Left hindlimb (tissue), 1 donor: ENCODE measurements at places on chromosomes 13 and 19.

DNA sequence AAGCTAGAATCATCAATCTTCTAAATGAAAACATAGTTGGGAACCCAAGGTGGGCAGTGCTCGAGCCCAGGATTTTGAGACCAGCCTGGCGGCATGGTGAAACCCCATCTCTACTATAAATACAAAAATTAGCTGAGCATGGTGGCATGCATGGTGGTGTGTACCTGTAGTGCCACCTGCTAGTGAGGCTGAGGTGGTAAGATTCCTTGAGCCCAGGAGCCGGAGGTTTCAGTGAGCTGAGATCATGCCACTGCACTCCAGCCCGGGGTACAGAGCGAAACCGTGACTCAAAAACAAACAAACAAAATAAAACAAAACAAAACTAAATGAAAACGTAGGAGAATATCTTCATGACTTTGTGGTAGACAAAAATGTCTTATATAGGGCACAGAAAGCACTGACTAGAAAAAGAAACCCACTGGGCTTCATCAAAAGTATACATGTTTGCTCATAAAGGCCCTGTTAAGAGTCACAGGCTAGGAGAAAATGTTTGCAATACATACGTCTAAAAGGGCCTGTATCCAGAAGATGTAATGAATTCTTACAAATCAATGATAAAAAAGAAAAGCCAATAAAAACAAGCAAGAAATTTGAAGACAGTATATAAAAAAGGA lies 353.6 kb downstream of the FGF9 start:
- DNase-seq = no peak

GRCh38 chr13:29239653-29240525 lies 355.6 kb downstream of the SLC7A1 start:
- DNase-seq = no peak

DNA sequence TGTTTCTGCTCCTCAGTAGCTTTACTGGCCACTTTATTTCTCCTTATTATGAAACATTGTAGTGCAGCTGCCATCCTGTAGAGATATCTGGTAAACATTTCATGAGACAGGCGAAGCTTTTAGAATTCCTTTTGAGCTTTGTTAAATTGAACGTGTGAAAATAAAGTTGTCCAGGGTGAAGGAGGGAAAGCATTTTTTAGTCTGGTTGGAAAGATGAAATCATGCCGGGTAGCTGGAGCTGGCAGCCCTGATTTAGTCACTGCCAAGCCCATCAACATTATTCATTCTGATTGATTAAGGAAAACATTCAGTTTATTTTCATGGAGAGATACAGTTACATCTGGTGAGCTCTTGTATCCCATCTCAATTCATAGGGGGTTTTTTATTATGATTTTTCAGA lies 326.2 kb upstream of the GPC6 start:
- DNase-seq = no peak

- no peak for DNase-seq
Measured at GRCh38 chr19:31955884-31956283, 389.5 kb upstream of the ZNF507 start.

DNA sequence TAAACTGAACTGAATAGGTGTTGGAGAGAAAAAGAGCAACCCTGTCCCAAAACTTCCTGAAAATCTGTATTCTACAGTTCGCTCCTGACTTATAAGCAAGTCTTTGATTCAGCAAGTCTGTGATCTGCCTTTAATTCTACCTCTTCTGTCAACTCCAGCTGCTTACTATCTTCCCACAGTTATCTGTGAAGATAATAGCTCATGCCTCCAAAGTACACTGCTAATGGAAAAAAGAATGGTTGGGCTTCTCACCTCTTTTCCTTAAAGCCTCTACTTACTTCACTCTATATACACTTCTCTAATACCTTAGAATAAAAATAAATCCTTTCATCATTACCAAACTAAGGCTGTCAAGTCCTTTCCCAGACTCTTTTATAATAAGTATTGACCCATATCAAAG lies 391.5 kb upstream of the MIR17HG start:
- no peak for DNase-seq

DNA sequence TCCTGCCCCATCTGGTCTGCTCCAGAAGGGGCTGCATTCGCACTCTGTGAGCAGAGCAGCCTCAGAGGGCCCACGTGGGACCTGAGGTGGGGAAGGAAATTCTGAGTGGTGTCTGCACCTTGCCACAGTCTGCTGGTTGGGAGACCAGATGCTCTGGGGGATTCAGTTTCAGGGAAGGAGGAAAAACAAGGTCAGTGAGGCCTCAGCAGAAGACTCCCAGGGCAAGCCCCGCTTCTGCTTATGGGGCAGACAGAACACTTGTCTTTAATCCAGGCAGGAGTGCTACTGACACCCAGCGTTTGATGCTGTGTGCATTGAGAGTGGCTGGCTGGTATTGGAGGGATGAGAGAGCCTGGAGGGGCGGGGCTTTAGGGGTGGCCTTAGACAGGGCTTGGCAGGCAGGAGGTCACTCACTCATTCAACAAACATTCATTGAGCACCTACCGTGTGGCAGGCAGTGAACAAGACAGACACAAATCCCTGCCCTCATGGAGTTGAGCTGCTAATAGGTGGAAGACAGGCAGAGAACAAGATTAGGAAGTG lies 4.9 kb upstream of the CLEC17A start:
- DNase-seq = no peak

- no peak for DNase-seq
Measured at GRCh38 chr19:21101521-21102242, 19.7 kb downstream of the ZNF714 start.

GRCh38 chr19:1673645-1674292 lies 21.4 kb upstream of the TCF3 start:
- no peak for DNase-seq

GRCh38 chr19:2812414-2813234 lies 7.0 kb upstream of the ZNF554 start:
- no peak for DNase-seq

- no peak for DNase-seq
Measured at GRCh38 chr19:10748927-10749434, 31.1 kb downstream of the DNM2 start.

- peak; percentile 78 for DNase-seq
Measured at GRCh38 chr19:511101-511851, 4.0 kb downstream of the TPGS1 start.

- DNase-seq = no peak
Measured at GRCh38 chr13:101150998-101151397, 265.3 kb downstream of the NALCN start.

DNA sequence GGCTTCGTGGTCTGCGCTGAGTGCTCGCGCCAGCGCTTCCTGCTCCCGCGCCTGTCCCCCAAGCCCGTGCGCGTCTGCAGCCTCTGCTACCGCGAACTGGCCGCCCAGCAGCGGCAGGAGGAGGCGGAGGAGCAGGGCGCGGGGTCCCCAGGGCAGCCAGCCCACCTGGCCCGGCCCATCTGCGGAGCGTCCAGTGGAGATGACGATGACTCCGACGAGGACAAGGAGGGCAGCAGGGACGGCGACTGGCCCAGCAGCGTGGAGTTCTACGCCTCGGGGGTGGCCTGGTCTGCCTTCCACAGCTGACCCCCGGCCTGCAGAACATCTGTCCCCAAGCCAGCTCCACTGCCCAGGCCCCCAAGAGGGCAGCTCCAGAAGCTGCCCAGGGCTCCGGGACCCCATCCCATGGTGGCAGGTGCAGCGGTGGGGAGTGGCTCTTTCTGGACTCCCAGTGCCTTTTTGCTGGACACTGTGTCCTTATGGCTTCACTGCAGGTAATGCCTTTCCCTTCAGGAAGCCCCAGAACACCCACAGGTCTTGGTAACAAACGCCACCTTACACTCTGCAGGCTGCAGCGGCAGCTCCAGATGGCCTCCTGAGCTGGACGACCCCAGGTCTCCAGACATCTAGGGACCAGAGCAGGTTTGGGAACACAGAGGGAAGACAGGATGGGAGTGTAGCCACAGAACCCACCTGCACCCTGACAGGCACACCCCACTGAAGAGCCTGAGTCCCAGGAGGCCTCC lies 9.3 kb downstream of the PLEKHF1 start:
- DNase-seq = no peak

DNA sequence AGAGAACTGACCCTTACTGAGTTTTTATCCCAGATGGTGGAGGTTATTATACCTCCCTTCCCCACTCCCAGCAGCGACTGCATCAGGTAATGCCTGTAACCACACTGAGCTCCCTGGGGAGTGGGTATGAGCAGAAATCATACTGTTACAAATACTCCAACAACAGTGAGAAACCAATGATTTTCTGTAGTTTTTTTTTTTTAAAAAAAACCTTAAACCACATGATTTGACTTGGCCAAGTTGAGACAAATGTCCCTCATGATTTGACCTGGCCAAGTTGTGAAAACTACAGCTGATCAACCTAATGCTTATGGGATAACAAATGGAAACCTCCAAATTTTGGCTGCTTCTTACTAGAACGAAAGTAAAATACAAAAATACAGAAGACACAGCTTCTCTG lies 33.1 kb upstream of the SERP2 start:
- DNase-seq = no peak

GRCh38 chr13:66508153-66508909 lies 721.8 kb downstream of the PCDH9 start:
- no peak for DNase-seq

DNA sequence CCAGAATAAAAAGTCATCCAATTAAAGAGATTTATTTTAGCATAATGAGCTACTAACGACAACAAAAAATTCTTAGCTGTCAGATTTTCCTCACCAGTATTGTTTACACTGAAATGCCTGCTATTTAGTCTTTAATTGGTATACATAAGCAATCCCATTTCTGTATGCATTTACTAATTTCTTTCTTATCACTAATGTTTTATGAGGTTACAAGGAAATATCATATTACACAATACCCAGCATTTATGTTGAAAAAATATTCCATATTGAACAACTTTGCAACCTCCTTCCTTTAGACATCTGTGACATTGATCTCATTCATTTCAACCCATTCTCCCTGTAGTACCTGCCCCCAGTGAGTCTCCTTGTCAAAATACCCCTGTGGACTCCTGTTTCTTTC lies 135.4 kb downstream of the SLITRK6 start:
- no peak for DNase-seq

GRCh38 chr13:77544758-77545338 lies 9.3 kb downstream of the SCEL start:
- no peak for DNase-seq

- no peak for DNase-seq
Measured at GRCh38 chr13:26831336-26831908, 70.8 kb upstream of the GPR12 start.

- no peak for DNase-seq
Measured at GRCh38 chr19:47109541-47110375, 3.8 kb downstream of the ZC3H4 start.

DNA sequence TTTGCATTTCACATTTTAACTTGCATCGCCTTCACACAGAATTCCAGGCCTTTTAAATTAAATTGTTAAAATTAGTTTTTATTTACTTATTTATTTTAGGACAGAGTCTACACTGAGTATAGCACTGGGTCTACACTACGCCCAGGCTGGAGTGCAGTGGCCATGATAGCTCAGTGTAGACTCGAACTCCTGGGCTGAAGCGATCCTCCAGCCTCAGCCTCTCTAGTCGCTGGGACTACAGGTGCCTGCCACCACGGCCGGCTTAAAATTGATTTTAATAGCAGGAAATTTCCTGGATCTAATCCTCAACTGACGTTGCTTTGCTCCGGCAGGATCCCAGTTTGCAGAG lies 301 bp upstream of the ZNF610 start:
- no peak for DNase-seq

- DNase-seq = peak; percentile 74
Measured at GRCh38 chr19:5987077-5987818, 9.3 kb upstream of the RANBP3 start.

GRCh38 chr19:328025-328505 lies 16.5 kb downstream of the MIER2 start:
- no peak for DNase-seq

DNA sequence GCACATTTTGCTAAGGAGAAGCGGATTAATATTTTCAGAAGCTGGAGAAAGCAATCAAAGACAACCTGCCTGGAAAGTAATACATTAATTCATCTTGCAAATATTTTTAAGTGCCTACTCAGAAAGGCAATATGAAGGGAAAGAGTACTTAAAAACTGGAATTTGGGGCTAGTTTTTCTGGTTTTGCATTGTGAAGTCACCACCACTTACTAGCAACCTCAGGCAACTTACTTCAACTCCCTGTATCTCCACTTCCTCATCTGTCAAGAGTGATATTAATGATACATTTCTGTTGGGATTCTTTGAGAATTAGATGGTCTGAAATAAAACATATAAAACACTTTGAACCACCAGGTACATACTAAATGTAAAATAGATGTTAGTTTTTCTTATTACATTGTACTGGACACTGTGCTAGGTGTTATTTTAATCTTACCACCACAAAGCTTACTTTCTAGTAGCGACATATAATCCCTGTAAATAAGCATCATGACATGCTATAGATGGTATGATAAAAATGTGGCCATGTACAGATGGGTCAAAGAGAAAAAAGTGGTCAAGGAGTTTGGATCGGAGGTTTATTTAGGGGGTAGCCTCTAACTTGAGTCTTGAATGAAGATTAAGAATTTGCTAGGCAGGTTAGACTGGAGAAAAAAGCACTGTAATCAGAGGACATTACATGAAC lies 101.2 kb downstream of the SPRY2 start:
- DNase-seq = no peak

DNA sequence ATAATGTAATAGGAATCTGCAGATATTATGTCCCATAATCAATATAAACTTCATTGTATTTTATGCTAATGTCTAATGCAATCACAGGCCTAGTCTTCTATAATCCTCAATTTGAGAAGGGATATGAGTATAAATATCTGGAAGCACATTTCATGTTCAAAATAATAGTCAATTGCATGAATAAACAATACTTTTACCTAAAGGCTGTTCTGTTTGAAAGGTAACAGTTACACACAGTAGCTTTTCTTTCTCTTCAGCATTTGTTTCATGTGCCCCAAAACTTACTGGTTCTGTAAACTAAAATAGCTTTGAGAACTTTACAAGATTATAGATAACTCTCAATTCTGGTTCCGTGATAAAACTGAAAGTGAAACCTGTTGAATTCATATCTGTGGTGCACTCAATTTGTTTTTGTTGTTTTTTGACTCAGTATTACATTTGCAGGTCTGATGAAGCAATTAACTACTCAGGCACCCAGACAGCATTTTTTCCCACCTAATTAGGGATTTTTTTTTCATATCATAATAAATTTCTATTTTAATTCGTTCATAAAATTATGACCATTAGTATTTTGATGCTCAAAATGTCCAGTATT lies 1193.8 kb downstream of the SLITRK1 start:
- no peak for DNase-seq

- no peak for DNase-seq
Measured at GRCh38 chr19:989381-990081, 5.4 kb downstream of the WDR18 start.

- DNase-seq = no peak
Measured at GRCh38 chr13:95684418-95684817, 7.5 kb downstream of the DNAJC3 start.
